ENCODE measurements at places on chromosomes 11 and 22.

DNA sequence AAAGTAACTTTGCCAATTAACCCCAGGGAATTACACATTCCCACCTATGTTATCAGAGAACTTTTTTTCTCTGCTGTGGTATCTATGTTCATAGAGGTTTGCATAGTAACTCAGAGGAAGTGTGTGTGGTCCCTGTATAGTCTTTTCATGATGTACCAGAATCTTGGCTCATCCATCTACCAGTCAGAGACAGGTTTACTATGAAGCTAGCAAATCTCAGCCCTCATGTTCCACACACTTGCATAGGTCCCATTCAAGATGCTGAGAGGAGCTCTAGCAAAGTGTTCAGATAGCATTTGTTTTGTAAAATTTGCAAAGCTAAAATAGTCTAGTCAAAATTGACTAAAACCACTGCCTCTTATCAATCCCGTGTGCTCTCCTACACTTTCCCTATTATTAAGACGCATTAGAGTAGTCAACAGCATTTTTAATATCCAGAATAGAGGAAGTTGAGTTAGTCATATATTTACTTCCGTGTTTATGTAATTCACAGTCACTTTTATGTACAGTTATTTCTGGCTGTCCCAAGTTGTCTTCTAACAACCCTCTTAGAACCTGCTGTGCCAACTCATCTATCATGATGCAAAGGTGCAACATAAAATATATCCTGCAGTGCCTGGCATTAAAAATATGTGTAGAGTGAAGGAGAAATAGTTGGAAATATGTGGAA lies 184.2 kb downstream of the FAM76B start:
- no peak for DNase-seq

DNA sequence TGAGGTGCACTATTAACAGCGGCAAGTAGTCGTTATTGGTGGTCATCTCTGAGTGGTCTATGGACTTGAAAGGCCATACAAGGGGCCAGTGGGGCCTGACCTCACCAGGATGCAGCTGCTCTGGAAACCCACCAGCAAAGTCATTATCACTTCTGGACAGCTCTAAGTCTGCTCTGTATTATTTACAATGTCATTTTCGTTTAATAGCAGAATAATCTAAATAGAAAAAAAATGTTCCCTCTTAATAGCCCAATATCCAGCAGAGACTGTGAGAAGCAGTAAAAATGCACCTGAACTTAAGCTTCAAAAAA lies 85.0 kb upstream of the EED start:
- no peak for DNase-seq

DNA sequence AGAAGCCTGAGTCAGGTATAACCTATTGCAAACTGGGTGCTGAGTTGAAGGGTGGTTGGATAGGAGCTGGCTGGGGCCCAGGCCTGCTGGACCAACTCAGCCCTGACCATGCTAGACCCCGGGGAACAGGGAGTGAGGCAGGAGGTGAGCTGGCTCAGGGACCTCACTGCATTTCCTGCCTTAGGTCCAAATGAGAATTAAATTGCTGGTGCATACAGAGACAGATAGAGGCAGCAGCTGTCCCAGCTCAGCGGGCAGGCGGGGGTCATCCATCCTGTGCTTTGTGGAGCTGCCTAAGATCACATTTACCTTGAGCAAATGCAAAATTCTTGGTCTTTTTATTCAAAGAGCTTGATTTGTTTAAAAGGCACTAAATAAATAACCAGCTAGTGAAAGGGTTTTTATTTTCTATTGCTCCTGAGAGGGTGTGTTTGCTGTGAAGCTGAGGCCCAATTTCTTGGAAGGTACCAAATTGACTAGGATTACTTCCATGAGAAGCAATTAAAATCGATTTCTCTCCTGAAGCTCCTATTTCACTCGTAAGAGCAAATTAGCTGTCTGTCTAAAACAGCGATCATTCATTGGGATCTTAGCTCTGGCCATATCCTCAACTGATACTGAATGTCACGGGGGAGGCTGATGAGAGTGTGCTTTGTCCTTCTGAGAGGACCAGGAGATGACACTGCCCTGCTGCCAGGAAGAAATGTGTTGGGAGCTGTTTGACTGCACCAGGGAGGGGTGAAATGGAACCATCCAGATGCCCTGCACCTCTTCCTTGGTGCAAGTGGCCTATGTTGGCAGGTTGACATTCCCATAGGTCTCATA lies 24.9 kb downstream of the USH1C start:
- no peak for DNase-seq

- DNase-seq = no peak
Observed at GRCh38 chr22:49290711-49291110, 537.0 kb downstream of the BRD1 start.

GRCh38 chr11:10895285-10895684 lies 37.4 kb upstream of the ZBED5 start:
- no peak for DNase-seq

- DNase-seq = no peak
Observed at GRCh38 chr11:44382656-44383240, 72.8 kb upstream of the ALX4 start.

DNA sequence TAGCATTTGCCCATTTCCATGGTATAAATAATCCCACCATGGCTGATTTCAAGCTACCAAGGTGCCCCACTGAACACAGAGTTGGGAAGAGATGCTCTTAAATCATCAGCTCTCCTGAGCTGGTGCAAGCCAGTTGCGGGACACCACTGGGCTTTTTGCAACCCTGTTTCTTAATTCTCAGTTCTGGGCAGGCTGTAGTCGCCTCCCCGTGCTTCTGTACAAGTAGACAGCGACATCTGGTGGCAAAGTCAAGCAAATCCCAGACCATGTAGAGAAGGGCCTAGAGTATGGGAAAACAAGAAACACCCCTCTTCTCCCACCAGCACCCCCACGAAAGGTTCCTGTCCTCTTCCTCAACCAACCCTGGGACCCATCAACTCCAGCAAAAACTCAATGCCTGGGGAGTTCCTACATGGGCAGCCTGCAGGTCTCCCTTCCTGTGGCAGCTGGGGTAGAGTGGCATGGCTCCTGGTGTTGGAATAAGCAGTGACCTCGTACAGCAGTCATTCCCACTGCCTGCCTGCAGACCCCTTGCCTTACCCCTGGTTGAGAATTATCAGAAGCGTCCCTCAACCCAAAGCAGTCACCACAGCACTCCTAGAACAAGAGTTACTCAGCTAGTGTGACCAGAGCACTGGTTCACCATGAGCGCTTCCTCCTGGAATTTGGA lies 68.4 kb downstream of the IGLL5 start:
- peak; percentile 34 for DNase-seq

GRCh38 chr11:103696123-103696522 lies 340.3 kb upstream of the DDI1 start:
- DNase-seq = no peak

DNA sequence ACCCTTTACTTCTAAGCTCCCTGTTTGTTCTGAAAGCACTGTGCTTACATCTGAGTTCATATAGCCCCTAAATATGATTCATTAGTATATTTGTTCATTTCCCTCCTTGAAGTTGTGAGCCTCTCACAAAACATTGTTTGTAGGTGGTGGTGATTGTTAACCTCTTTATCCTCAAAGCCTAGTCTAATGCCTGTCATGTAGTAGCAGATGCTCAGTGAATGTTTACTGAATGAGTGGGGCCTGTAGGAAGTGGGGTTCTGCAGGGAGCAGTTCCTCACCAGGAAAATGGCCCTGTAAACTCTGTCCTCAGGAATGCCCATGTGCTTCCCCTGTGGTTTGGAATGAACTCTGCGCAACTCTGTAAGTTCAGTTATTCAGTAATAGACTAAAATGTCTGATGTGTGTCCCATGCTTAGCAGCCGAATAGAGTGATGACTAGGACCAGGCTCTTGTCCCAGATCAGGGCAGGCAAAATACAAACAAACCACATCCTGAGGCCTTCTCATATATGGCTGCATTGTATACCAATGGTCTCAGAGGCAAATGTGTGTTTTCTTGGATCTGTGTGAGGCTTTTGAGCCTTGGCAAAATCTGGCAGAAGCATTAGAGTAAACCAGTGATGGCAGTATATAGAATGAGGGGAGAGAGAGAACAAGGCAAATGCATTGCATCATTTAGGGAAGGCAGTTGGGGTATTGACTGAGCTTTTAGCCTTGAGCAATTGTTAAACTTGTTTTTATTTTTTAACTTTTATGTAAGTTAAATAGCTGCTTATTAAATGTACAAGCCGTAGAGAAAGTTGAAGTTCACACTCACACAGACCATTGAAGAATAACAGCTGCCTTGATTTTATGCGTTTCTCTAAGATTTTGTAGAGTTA lies 91.4 kb upstream of the BIRC3 start:
- DNase-seq = no peak

DNA sequence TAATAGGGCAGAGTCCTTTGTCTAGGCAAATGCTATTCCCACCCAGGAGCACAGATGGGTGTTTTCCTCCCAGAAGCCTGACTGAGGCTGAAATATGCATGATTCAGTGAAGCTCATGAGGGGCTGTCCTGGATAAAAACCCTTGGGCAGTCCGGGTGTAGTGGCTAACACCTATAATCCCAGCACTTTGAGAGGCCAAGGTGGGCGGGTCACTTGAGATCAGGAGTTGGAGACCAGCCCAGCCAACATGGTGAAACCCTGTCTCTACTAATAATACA lies 48.6 kb upstream of the LMO2 start:
- DNase-seq = no peak

- no peak for DNase-seq
Observed at GRCh38 chr22:26457661-26458272, 25.8 kb downstream of the HPS4 start.
